ENCODE measurements at places on chromosomes 16 and 17.

DNA sequence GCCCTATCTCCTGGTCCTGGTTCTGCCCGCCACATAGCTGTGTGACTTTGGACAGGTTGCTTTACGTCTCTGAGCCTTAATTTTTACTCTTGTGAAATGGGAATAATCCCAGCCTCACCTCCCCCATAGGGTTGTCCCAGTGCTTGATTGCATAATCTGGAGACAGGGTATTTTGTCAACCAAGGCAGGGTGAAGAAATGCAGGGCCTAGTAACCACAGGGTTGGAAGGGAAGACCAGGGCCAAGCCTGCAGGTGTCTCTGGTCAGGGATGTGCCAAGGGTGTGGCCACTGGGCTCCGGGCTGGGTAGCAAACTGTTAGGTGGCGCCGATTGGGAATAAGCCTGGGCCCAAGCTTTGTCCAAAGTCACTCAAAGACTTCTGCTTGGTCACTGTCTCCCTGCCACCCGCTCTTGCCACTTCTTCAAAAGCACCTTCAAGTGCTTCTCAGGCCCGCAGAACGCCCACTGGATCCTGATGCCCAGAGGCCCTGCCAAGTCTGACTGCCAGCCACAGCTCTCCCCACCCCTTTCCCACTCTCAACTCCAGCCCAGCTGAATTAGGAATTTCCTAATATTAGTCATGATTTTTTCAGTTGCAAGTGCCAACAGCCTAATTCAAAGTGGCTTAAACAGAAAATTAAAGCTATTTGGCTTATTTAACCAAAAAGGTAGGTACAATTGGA lies 20.6 kb upstream of the COL1A1 start:
- no peak for DNase-seq

DNA sequence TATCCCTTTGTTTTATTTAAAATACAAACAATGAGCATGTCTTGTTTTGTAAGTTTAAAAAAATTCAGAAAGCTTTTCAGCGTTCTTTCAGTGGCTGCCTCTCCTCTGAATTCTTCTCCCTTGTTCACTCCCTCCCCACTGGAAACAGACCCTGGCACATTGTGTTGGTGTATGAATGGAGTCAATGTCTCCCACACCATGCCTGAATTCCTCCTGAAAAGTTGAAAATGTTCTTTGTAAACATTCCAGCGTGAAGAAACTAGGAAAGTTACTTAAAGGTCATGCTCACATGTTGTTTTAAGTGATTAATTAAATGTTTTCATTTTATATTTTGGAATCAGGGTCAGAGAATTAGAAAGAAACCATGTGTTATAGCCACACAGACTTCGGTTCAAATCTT lies 136.9 kb upstream of the DYNLRB2 start:
- DNase-seq = no peak

DNA sequence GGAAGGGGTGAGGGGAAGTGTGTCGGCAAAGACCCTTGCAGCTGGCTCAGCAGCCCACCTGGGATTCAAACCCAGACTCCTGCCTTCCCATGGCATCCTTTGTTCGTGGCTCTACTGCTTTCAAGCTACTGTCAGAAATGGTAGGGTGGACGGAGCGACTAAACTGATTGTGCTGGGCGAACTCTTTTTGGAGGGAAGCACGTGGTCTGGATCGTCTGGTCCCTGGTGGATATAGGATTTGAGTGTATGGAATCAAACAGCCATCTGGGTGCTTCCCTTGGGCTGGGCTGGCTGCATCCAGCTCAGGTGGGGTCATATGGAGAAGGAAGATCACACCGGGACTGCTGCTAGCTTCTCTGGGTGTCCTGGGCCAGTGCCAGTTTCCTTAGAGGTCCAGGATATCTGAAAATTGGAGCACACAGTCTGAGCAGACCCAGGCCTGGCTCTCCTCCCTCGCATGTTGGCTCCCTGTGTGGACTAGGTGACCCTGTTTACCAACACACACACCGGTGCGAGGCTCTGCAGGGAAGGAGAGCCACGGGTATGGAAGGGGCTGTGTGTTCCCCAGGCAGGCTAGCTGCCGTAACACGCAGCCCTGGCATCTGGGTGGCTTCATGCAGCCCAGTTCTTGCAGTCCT lies 8.6 kb downstream of the CMIP start:
- DNase-seq = no peak

GRCh38 chr16:56886296-56886695 lies 21.3 kb downstream of the SLC12A3 start:
- DNase-seq = no peak

GRCh38 chr17:56114469-56114868 lies 38.8 kb upstream of the ANKFN1 start:
- DNase-seq = no peak

- no peak for DNase-seq
Measured at GRCh38 chr16:86895606-86896005, 317.3 kb downstream of the FOXL1 start.

DNA sequence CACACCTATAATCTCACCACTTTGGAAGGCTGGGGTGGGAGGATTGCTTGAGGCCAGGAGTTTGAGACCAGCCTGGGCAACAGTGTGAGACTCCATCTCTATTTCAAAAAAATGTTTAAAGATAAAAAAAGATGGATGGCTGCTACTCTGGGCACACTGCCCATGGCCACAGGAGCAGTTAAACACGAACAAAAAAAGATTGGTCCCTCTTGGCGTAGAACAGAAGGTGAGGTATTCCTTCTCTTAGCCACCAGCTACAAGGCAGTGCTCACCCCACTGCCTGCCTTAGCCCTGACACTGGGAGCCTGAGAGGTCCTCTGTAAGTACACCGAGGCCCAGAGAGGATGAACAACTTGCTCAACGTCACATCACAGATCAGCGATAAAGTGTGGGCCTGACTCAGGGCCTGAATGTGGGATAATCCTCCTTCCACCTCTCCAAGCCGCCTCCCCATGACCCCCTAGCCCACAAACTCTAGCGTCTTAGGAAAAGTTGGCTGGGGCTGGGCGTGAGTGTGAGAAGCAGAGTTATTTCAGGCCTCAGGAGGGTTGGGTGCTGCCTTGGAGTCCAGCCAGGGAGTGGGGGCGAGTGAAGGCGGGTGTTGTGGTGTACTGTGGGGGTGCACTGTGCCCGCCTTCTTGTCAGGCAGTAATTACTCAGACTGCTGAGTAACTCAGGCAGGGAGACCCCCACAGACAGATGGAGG lies 2.3 kb upstream of the DPH1 start:
- DNase-seq = no peak

DNA sequence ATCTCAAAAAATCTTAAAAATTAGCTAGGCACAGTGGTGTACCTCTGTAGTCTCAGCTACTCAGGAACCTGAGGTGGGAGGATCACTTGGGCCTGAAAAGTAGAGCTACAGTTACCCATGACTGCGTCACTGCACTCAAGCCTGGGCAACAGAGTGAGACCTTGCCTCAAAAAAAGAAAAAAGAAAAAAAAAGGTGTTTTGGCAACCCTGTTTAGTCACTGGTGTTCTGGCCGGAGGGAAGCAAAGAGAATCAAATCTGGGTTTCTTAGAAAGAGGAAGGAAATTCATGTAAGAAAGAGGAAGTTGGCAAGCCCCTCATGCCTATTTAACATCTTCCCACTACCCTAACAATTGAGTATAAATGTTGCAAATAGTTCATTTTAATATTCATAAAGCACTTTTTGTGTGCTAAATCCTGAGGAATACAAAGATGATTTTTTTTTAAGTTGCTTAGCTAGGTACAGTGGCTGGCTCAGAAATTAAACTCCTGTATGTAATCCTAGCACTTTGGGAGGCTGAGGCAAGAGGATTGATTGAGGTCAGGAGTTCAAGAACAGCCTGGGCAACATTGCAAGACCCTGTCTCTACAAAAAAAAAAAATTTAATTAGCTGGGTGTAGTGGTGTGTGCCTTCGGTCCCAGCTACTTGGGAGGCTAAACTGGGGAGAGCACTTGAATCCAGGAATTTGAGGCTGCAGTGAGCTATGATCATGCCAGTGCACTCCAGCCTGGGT lies 6.5 kb upstream of the USP32 start:
- DNase-seq = no peak

DNA sequence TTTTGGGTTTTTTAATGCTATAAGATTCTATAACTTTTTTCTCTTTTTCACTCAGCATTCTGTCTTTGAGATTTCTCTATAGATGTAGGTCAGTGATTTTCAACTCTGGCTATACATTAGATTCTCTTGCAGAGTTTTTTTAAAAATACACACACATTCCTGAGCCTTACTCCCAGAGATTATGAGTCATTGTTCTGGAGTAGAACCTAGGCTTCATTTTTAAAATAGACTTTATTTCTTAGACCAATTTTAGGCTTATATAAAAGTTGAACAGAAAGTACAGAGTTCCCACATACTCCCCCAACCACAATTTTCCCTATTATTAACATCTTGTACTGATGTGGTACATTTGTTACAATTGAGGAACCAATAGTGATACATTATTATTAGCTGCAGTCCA lies 63.3 kb downstream of the CYB561 start:
- DNase-seq = no peak

DNA sequence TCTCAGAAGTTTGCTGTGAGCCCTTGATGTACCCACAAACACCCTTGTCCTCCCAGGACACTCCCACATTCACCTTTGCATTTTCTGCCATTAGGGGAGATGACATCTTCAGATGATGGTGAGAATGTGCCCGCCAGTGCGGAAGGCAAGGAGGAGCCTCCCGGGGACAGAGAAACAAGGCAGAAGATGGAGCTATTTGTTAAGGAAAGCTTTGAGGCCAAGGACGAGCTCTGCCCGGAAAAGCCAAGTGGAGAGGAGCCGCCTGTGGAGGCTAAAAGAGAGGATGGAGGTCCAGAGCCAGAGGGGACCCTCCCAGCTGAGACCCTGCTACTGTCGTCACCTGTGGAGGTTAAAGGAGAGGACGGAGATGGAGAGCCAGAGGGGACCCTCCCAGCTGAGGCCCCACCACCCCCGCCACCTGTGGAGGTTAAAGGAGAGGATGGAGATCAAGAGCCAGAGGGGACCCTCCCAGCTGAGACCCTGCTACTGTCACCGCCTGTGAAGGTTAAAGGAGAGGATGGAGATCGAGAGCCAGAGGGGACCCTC lies 17.0 kb downstream of the TAF1C start:
- no peak for DNase-seq

GRCh38 chr16:23026784-23027362 lies 122.4 kb downstream of the USP31 start:
- no peak for DNase-seq

- no peak for DNase-seq
Measured at GRCh38 chr16:30787613-30788378, 791 bp upstream of the ZNF629 start.

- no peak for DNase-seq
Measured at GRCh38 chr16:75710344-75710743, 9.1 kb upstream of the DUXB start.

- no peak for DNase-seq
Measured at GRCh38 chr17:80104321-80104955, 3.1 kb downstream of the GAA start.

DNA sequence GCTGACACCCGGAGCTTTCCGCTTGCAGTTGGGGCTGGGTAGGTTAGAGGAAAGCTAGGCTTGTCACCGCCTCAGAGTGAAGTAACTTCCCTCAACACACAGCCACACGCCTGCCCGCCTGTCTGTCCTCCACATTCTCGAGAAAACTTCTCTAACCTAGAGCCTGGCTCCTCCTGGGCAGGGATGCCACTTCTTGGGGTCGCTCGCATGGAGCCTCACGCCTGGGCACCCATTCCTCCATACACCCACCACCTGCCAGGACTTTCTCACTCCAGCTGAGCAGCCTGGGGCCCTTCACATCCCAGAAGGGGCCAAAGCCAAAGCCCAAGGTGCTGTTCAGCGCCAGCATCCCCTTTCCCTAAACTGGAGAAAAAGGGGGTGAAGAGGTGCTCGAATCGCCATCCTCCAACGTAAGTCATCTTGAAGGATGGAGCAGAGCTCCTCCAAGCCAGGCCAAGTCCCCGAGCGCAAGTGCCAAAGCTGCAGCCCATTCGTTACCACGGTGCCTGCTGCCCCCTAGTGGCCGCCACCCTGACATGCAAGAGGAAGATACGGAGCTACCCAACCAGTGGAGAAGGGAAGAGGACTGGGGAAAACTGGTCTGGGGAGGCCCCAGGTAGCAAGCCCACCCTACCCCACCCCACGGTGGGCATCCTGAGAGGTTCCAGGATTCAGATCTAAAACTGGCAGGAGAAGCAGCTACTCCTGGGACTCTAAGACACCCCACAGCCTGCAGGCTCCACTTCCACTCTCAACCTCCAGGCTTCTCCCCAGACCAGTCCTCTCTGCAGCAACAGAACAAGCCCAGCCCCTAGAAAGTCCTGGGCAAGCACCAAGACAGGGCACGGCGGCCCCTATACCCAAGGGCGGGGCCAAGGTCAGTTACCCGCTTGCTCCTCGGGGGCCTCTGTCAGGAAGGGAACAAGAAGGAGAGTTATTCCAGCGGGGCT lies 63.1 kb downstream of the MYO18A start:
- no peak for DNase-seq

DNA sequence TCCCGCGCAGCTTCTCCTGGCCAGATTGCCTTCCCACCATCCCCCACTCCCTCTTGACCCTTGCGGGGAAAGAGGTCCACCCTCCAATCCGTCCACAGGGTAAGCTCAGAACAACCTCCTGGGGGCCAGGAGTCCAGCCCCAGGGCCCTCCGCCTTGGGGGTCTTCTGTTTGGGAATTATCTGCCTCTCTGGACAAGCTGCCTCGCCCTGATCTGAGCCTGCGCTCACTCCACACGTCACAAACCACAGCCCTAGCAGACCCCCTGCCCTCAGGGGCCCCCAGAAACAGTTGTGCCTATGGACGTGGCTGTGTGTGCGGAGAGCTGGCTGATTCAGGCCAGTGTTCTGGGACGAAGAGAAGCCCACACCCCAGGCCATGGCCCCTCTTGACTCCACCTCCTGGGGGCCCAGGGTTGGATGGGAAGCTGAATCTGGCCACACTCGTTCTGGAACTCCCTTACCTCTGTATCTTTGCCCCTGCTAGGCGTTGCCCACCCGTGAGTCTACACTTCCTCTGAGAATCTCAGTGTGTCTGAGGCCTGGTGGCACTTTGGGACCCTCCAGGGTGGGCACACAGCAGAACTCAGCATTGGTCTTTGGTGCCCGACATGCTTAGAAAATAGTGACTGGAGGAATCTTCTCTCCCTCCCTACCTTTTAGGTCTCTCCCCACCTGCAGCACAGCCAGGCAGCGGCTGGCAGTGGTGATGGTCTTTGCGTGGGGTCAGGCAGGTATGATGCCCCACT lies 119.9 kb upstream of the SMURF2 start:
- no peak for DNase-seq

All from fibroblast of skin of left biceps (primary cell).